HCEC 1CT (cell line): ENCODE measurements at places on chromosomes 2 and 18.

GRCh38 chr2:155913356-155913755 is 419.2 kb downstream of the NR4A2 start:
- DNase-seq = no peak

DNA sequence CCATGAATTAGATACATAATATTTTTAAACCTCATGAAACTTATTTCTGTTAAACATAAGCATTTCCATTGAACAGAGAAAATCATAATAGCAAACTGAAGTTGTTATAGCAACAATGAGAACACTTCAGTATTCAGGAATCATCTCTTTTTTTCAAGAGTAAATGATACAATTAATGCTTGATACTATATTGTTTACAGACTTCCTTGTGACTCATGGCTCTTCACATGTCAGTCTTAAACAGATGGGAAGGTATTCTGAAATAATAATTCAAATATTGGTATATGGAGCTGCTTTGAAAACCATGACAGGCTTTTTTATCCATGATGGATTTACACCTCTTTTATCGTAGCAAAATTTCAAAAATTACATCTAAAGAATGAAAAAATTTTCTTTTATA is 226.5 kb upstream of the RBMS1 start:
- peak; percentile 14 for DNase-seq

- no peak for DNase-seq
Measured at GRCh38 chr2:96502891-96503636, 2.1 kb downstream of the NEURL3 start.

- no peak for DNase-seq
Measured at GRCh38 chr2:120218181-120218580, 5.0 kb downstream of the TMEM185B start.
